ENCODE measurements at places on chromosomes 2 and 18. TPM values are rescaled to one million over a fixed set of nuclear protein-coding genes. Genes with fewer than 3 reads are reported as not detected.

The STON1 gene
- total RNA-seq = 5.5 TPM

The DYNAP gene
- total RNA-seq = 2.3 TPM

The TCF4 gene
- total RNA-seq = 99.4 TPM

The FABP1 gene
- total RNA-seq = not detected

The UPP2 gene
- not detected for total RNA-seq

The CAPN14 gene
- 0.07 TPM for total RNA-seq

The GALNT14 gene
- 2.7 TPM for total RNA-seq

The C2orf72 gene
- total RNA-seq = 1.0 TPM

The G6PC2 gene
- not detected for total RNA-seq

The C2orf80 gene
- not detected for total RNA-seq

The SERPINB13 gene
- not detected for total RNA-seq

The GLI2 gene
- 59.3 TPM for total RNA-seq

The CRYBA2 gene
- total RNA-seq = not detected

The SERPINB11 gene
- not detected for total RNA-seq

The COLEC11 gene
- total RNA-seq = not detected

The ABCG5 gene
- total RNA-seq = not detected

The TLX2 gene
- 0.20 TPM for total RNA-seq

The SLC5A7 gene
- total RNA-seq = not detected

The VIL1 gene
- 4.2 TPM for total RNA-seq

The SLC9A4 gene
- total RNA-seq = not detected

The TUBA3D gene
- 0.18 TPM for total RNA-seq

The ITGA6 gene
- total RNA-seq = 78.9 TPM

The ARHGAP28 gene
- total RNA-seq = 7.9 TPM

The CCDC121 gene
- 1.6 TPM for total RNA-seq

The ADAM23 gene
- total RNA-seq = 24.2 TPM

The ABCB11 gene
- total RNA-seq = not detected

The DSC3 gene
- 0.61 TPM for total RNA-seq

The SLC19A3 gene
- total RNA-seq = 2.3 TPM

The SPP2 gene
- not detected for total RNA-seq

The GDF7 gene
- 0.04 TPM for total RNA-seq

The ARMC9 gene
- 33.8 TPM for total RNA-seq

The HAAO gene
- total RNA-seq = 5.3 TPM

The CEP68 gene
- 20.2 TPM for total RNA-seq

The RBM43 gene
- 2.0 TPM for total RNA-seq

The CFAP65 gene
- 0.18 TPM for total RNA-seq

The VWA3B gene
- total RNA-seq = not detected

The EMILIN1 gene
- total RNA-seq = 1.2 TPM

The PSMD1 gene
- 180 TPM for total RNA-seq

The GPATCH11 gene
- total RNA-seq = 2.9 TPM

The GNAL gene
- 23.8 TPM for total RNA-seq

The GAD1 gene
- total RNA-seq = 1.8 TPM

The ABCG8 gene
- not detected for total RNA-seq

The ARHGAP25 gene
- 1.3 TPM for total RNA-seq

The GPR17 gene
- total RNA-seq = 0.35 TPM

The UGT1A3 gene
- total RNA-seq = not detected

The MARS2 gene
- total RNA-seq = 20.9 TPM

The ANKAR gene
- total RNA-seq = 2.0 TPM

Measured in H9 (cell line).